ENCODE measurements at places on chromosomes 7 and 10. TPM values are rescaled to one million over a fixed set of nuclear protein-coding genes. Genes with fewer than 3 reads are reported as not detected.

The NPS gene
- total RNA-seq: not detected

The BRAF gene
- total RNA-seq: 32.0 TPM

The BAMBI gene
- total RNA-seq: 29.0 TPM

DNA sequence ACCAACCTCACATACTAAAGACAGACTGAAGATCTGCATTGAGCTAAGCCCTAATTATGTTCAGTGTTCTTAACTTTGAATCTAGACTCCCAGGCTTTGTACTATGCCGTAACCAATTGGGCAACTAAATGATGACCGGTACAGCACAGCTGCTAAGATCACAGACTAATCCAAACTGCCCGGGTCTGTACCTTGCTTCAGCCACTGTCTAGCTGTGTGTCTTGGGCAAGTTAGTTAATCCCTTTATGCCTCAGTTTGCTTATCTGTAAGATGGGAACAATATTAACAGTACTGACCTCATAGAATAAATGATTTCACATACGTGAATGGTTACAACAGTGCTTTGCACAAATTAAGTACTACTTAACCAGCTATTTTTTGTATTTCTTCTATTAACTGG is 205.8 kb upstream of the NFE2L3 start:
- peaks cover 34% of the 10 kb centered on the region for H3K4me1 ChIP-seq
- no peak overlapping the region for H3K4me3 ChIP-seq
- no peaks in the 10 kb centered on the region for H3K27me3 ChIP-seq
- peaks cover 8% of the 10 kb centered on the region for H3K36me3 ChIP-seq
- DNase-seq: no peak
- H3K27ac ChIP-seq: no peak overlapping the region

DNA sequence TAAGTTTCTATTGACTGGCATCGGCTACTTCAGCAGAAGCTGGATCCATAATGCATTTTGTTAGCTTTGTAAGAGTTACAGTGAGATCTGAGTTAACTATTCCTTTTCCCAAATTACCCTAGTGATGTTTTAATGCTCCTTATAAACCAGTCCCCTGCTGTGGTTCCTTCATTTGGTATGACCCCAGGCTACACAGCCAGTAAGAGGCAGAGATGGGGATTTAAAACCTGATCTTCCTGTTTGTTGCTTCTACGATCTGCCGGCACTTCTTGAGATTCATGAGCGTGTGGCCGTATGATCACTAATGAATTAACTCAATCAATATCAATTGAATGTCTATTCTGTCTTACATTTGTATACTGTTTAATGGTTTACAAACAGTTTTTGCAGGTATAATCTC is 86.1 kb downstream of the CACNB2 start:
- no peak for DNase-seq
- no peaks in the 10 kb centered on the region for H3K36me3 ChIP-seq
- no peaks in the 10 kb centered on the region for H3K27me3 ChIP-seq
- peaks cover 24% of the 10 kb centered on the region for H3K4me1 ChIP-seq
- no peak overlapping the region for H3K4me3 ChIP-seq
- no peak overlapping the region for H3K27ac ChIP-seq
